Effector CD4-positive, alpha-beta T cell (primary cell): ENCODE measurements at places on chromosomes 1 and 21.

DNA sequence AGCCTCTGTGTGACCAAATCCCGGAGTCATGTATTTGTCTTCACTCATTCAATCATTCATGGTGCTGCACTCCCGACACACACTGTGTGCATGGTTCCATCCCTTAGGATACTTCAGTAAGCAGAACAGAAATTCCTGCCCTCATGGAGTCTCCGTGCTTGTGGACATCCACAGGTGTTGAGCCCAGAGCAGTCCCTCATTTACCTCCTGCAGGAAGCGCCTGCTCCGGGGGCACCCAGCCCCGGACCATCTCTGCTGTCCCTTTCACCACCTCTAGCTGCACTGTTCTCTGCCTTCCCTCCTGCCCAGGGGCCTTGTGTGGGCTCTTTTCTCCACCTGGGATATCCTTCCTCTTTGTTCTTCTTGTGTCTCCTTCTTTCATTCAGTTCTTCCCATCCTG, 9.5 kb upstream of the ZBTB21 start:
- DNase-seq, result no peak

DNA sequence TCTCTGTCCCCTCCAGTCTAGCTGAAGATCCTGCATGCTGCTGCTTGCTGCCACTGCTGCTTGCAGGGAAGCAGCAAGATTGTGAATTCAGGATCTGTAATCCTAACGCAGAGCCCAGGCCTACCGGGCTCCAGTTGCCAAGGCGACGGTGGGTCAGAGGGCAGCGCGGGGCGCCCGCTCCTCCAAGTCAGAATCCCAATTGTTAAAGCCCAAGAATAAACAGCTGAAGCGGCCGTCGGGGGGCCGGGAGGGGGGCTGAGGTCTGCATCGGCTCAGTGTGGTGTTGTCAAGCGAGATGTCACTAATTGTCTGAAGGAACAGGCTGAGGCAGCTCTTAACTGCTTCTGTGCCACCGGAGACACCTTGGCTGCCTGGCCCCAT, 36.8 kb downstream of the AHDC1 start:
- DNase-seq, result no peak

GRCh38 chr1:160373696-160374095, 6.8 kb downstream of the NHLH1 start:
- DNase-seq, result no peak

DNA sequence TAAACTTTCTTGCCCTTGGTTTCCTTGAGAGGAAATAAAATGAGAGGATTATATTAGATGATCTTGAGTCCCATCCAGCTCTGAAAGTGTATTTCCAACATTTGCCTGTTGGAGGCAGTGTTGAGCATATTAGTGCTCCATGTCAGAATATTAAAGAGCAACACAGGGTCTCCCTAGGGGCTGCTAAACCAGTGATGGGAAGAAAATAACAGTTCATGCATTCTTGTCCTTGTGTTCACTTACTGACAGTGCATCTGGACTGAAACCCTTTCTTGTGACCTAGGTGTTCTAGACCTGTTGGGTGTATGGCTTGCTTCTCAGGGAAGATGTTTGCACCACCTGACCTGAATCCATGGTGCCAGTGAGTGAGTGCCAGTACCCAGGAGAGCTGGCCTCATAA, 124.7 kb upstream of the KIAA0040 start:
- DNase-seq, result peak; percentile 7

DNA sequence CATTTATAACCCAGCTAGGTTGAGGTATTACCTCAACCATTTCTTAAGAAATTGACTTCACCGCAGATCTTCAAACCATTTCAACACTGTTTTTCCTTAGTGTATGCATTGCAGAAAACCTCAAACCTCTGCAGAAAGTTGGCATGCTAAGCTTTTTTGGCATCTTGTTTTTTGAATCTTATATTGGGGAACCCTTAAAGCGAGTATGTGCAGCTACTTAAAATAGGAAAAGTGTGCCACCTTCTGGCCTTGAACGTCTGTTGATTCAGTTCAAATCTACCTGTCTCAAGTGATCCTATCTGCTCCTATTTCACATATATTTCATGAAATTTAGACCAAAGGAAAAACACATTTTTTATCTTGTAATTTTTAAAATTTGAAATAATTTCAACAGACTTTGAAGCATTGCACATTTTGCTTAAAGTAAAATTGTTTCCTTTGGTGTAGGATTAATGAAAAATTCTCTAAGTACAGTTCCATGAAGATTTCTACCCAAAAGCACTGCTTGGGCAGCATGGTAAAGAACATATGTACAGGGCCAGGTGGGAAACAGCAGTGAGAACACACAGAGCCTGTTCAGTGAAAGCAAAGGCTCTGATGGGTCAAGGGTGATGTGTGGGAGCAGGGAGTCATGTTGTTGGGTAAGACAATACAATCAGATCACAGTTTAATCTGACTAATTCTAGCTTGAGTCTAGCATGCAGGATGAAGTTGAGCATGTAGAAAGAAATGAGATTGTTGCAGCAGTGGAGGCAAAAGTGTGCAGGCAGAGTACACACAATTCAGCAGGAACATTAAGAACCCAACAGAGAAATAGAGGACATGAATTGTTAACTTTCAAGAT, 17.2 kb downstream of the HENMT1 start:
- DNase-seq, result peak; percentile 47

DNA sequence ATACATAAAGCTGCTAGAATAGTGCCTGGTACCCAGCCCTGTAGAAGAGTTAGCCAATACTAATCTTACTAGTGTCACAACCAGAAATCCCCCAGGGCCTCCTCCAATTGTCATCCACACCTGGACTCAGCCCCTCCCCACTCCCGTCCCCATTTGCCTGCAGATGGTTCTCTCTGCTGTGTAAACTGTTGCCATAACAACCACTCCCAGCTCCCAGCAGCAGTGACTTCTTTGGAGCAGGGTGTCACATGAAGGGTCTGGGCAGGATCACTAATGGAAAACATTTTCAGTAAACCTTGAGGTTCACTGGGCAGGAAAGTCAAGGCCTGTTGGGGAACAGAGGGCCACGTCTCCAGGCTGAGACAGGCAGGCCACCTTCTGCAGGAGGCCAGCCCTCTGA, 126.0 kb upstream of the IPO9 start:
- DNase-seq, result no peak

- DNase-seq, result no peak
These were observed 40.7 kb downstream of the DHCR24 start for GRCh38 chr1:54846301-54846700.

- DNase-seq, result no peak
These were observed 122.1 kb upstream of the RGS1 start for GRCh38 chr1:192453360-192453992.

- DNase-seq, result no peak
These were observed 14.3 kb downstream of the PLEKHA6 start for GRCh38 chr1:204345438-204345841.
